Activated naive CD4-positive, alpha-beta T cell (primary cell): ENCODE measurements at places on chromosomes 12 and 14.

DNA sequence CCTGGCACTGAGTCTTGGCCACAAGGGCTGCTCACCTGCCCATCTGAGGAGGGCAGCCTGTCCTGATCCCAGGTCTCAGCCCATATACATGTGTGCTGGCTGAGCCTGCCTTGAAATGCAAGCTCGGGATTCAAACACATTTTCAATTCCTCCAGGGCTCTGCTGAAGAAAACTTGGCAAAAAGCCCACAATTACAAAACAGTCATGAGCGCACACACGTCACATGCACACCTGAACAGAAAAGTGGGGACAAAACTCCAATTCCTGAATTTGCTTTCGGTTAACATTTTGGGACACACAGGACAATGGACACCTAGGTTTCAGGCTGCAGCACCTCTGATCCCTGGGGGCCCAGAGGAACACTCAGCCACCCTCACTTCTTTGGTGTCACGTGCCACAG is 113.9 kb downstream of the RBM19 start:
- no peak for DNase-seq

DNA sequence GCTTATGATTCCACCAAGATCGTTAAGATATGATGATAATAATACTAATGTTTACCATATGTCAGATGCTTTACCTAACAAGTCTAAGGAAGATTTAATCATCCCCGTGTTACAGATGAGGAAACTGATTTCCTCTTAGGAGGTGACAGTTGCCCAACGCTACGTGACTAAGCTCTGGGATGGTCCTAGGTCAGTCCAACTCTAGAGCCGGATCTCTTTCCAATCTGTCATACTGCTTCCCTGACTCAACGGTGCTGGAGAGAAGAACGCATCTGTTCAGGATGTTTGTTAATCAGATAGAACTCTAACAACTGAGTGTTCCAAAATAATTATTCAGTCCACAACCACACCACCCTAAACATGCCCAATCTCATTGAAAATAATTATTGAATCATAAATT is 39.8 kb downstream of the NDUFA12 start:
- DNase-seq: no peak

- DNase-seq: no peak
Observed at GRCh38 chr12:21453312-21453852, 15.9 kb downstream of the PYROXD1 start.

DNA sequence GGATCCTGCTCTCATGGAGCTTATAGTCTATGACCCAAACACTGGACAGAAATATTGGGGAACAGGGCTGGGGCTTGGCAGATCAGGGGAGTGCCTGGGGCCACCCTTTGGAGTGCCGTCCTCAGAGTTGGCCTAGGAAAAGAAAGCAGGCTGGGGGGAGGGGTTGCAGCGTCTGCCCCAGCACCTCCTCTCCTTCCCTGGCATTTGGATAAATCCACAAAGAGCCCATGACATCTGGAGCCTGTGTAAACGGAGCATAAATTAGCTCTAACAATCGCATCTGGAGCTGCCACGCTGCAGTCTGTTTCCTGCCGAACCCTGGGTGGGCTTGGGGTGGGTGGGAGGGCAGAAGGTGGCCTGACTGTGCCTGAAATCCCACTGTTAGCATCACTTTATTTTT is 63.8 kb downstream of the MVK start:
- no peak for DNase-seq

GRCh38 chr12:117387832-117388231 is 26.4 kb upstream of the NOS1 start:
- DNase-seq: no peak

DNA sequence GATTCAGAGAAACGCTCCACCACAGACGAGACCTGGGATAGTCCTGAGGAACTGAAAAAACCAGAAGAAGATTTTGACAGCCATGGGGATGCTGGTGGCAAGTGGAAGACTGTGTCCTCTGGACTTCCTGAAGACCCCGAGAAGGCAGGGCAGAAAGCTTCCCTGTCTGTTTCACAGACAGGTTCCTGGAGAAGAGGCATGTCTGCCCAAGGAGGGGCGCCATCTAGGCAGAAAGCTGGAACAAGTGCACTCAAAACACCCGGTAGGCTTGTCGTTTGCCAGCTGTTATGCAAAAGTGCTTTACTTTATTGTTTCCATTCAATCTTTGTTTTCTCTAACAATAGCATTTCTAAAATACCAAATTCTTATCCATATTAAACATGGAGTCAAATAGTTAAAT is 287.3 kb downstream of the NAV3 start:
- no peak for DNase-seq
